ENCODE measurements at places on chromosomes 12 and 14. TPM values are rescaled to one million over a fixed set of nuclear protein-coding genes. Genes with fewer than 3 reads are reported as not detected.
A peak's percentile ranks its signal among the peaks of the same experiment; 100 is the strongest.

GRCh38 chr14:61861320-61861865 is 99.2 kb downstream of the SNAPC1 start:
- no peak for DNase-seq

GRCh38 chr12:32312049-32312670 is 87.2 kb upstream of the FGD4 start:
- peak; percentile 73 for DNase-seq

GRCh38 chr14:50936882-50937281 is 7.4 kb downstream of the PYGL start:
- DNase-seq: no peak

DNA sequence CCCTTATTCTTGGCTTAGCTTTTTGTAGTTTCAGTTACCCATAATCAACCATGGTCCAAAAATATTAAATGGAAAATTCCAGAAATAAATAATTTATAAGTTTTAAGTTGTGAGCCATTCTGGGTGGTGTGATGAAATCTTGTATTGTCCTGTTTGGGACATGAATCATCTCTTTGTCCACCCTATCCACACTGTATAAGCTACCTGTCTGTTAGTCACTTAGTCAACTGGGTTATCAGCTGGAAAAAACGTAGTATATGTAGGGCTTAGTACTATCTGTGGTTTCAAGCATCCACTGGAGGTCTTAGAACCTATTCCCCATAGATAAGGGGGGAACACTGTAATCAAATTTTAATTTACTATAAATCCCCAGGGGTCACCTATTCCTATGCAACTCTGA is 52.7 kb downstream of the NKX2-1 start:
- DNase-seq: no peak

- DNase-seq: no peak
Measured at GRCh38 chr14:105154476-105154871, 14.1 kb downstream of the JAG2 start.

DNA sequence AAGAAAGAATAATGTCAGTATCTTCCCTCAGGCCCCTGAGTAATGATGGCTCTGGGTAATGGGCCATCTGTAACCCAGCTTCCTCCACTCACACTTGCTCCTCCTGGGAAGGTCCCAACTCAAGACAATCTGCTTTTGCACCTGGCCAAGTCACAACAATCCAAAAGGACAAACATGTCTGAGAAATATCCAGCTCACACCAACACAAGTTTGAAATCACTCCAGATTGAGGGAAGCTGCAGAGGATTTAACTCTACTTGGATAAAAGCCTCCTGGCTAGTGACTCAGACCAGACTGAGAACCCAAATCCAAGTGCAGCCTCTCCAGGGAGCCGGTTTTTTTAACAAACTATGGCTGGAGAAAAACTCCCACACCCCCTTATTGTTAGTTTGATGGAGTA is 34.2 kb downstream of the RTRAF start:
- no peak for DNase-seq

DNA sequence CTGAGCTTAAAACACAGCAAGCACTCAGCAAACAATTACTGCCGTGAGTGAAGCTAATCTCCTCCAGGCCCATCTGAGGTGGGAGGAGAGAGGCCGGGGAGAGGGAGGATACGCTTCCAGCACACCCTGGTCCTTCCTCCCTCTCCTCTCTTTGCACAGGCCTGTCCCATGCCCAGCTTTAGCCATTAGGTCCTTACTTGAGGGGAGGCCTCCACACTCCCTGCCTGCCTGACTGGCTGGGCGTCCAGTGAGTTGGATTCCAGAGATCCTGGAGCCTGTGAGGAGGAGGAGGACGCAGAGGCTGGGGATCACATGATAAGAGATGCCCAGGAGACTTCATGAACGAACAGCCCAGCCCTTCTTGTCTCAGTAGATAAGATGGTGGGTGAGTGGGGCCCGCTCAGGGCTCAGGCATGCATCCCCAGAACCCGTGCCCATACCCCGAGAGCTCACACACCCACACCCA is 65.1 kb upstream of the NCOR2 start:
- no peak for DNase-seq

- DNase-seq: no peak
Measured at GRCh38 chr12:93947486-93947885, 200.9 kb upstream of the PLXNC1 start.

DNA sequence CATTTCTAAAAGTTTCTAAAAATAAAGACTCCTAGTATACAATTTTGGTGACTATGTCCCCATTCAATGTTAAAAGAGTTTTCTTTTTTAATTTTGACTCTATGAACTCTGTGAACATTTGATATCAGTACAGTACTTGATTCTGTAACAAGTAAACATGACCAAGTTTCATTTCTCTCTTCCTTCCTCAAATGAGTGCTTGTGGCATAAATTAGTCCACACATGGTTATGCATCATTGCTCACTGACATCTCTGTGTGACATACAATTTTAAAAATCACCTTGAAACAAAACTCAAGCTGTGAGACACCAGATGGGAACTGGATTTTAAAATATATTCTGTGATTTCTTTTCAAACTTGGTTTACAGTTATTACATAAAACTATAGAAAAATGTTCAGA is 253.9 kb upstream of the MDGA2 start:
- no peak for DNase-seq

VRTN gene
- not detected for polyA plus RNA-seq

PGF gene
- 7.0 TPM for polyA plus RNA-seq

TESPA1 gene
- 0.25 TPM for polyA plus RNA-seq

LMNTD1 gene
- polyA plus RNA-seq: 0.16 TPM

HNRNPA1 gene
- polyA plus RNA-seq: 3,655 TPM

PLXNC1 gene
- polyA plus RNA-seq: 9.0 TPM

DYRK4 gene
- polyA plus RNA-seq: 61.5 TPM

DUSP6 gene
- polyA plus RNA-seq: 81.8 TPM

Data from left renal cortex interstitium (tissue), 4 donors.